ENCODE measurements at places on chromosomes 3 and 15.

- DNase-seq = no peak
These were observed 32.4 kb downstream of the THBS1 start for GRCh38 chr15:39613271-39613670.

GRCh38 chr3:177513815-177514610 lies 316.7 kb upstream of the TBL1XR1 start:
- DNase-seq = no peak

DNA sequence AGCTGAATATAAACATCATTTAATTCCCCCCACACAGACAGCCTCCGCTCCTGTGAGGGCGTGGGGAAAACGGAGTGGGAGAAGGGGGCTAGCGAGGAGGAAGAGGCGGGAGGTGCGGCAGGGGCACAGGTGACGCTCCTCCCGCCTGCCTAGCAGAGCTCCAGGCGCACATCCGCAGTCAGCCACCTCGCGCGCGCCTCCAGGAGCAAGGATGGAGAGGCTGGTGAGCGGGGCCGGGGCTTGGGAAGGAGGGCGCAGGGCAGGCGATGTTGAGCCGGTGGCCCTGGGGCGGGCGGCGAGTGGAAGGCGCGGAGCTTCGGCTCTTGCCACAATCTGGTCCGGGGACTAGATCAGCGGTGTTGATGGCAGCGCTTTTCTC lies at the start of gene CD200:
Gene CD200, plus strand, starts transcription at position 155 of the 379 bp plus-strand sequence. Its CDS starts 57 bp downstream, at position 212.
- peak; percentile 28 for DNase-seq

DNA sequence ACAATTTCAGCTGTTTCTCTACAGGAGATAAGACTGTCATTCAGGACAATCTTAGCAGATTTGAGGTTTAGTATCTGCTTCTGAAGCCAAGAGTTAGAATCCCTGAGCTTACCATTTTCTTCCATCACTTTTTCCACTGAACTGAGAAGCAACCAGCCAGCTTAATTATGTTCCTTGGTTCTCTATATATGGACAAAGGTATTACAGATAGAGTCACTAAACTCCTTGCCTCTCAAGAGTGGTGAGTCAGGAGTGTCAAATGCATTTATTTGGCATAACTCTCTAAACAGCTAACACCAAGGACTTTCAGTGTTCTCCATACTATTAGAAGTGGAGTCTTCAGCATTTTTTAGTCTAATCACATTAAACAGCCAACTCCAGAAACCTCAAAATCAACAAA lies 239.3 kb downstream of the ALCAM start:
- peak; percentile 9 for DNase-seq

DNA sequence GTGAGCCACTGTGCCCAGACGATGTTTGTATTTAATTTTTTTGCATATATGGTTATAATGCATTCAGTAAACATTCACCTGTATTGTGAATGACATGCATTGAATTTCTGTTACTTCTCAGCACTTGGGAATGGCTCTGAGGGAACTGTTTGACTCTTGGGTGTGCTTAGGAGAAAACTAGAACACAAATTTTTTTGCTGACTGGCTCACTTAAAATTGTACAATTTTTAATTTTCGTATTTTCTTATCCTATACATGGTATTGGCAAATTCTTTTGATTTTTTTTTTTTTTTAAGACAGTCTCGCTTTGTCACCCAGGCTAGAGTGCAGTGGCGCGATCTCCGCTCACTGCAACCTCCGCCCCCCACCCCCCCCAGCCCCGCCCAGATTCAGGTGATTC lies 7.2 kb downstream of the ATP11B start:
- no peak for DNase-seq

GRCh38 chr15:75597667-75598341 lies 18.7 kb upstream of the PTPN9 start:
- peak; percentile 54 for DNase-seq

DNA sequence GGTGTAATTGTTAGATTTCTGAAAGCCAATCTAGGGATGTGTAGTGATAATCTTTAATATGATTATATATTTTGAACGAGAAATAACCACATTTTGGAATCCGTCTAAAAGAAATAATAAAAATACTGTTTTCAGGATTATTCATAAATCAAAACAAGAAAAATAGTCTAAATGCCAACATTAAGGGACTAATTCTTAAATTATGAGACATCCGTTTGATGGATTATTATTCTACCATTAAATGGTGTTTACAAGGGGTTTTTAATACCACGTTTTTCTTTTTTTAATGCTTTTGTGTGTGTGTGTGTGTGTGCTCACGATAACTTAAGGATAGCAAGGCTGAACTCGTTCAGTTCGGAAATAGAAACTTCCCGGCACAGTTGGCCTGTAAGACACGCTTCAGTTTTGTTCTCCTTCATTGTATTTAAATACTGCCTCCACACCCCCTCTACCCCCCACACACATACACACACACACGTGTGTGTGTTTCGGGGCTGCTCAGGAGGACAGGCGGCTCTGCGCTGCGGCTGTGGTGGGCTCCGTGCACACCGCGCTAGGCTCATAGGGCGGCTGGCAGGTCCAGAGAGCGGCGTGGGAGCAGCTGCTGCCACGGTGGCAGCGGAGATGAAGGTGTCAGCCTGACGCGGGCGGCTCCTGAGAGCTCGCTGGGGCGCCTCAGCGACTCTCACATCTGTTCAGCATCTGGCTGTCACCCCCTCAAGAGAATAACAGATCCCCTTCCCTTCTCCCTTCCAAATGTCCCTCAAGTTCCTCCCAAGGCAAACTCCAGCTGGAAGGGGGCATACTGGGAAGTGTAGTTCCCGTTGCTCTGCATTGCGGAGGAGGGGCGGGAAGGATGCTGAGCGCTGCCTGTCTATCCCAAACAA lies 23.0 kb upstream of the ANP32A start:
- peak; percentile 13 for DNase-seq

DNA sequence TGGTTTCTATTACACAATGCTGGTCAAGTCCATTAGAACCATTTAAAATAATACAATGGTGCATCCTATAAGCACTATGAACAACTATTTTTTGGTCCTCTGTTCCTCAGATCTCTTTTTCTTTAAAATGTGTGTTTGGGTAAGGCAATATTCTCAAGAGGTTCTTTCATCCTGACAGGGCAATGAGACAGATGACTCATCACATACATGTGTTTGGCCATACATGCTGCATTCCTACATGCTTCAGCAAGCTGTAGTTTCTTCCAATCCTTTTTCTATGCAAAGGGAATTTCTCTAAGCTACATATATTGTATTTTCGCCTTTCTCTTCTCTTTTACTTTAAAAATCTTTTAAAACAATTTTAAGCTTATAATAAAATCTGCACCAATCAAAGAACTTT lies 52.7 kb downstream of the OTOL1 start:
- DNase-seq = no peak
